ENCODE measurements at places on chromosomes 1 and 21. TPM values are rescaled to one million over a fixed set of nuclear protein-coding genes. Genes with fewer than 3 reads are reported as not detected.
A peak's percentile ranks its signal among the peaks of the same experiment; 100 is the strongest.

DNA sequence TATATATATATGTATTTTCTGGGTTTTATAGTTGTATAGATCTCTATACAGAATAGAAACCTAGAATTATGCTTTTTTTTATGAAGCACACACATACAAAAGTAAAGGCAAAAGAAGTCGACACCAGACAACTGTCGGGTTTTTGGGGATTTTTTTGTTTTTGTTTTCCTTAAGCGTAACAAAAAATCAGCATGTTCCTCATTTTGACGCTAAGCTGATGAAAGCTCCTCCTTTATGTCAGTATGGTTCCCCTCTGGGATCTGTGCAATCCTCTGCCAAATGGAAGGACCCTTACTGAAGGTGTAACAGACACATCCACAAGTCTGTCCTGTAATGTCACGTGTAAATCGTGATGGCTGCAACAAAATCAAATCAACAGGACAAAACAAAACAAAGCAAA, 226.2 kb downstream of the RHOU start:
- DNase-seq, result no peak

- no peak for DNase-seq
Observed at GRCh38 chr1:91059157-91059556, 37.3 kb upstream of the ZNF644 start.

- no peak for DNase-seq
Observed at GRCh38 chr1:109821831-109822745, 58.4 kb upstream of the EPS8L3 start.

- DNase-seq, result peak; percentile 23
Observed at GRCh38 chr21:42386034-42386591, 9.7 kb downstream of the TMPRSS3 start.

GRCh38 chr1:24909388-24909898, 20.6 kb downstream of the RUNX3 start:
- DNase-seq, result no peak

GRCh38 chr1:3071565-3072390, 2.8 kb downstream of the PRDM16 start:
- peak; percentile 77 for DNase-seq

The CCDC28B gene
- 7.2 TPM for total RNA-seq

- no peak for DNase-seq
Observed at GRCh38 chr1:62144238-62144831, 50.3 kb upstream of the L1TD1 start.

DNA sequence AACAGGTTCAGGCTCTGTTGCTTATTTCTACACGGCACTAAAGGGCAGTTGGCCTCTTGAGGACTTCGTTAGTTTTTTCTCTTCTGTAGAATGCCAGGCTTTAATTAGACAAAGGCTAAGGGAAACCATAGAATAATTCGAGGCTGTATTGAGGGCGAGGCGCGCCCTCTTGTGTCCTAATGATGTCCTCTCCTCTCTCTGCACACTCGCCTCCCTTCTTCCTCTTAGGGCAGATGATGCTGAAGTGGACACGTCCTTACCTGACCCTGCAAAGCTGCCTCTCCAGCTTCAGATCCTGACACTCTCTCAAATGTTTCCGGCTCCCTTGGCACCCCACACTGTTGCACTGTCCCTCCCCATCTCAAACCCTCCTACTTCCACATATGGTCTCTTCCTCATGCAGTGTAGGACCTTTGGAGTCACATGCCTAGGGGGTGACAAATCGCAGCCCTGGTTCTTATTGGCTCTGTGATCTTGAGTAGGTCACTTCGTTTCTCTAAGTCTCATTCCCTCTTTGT, 1.9 kb upstream of the ZSCAN20 start:
- DNase-seq, result peak; percentile 67

GRCh38 chr1:160149716-160150115, 1.7 kb upstream of the ATP1A4 start:
- DNase-seq, result no peak

GRCh38 chr1:30042438-30043147, 680.8 kb downstream of the MATN1 start:
- DNase-seq, result no peak

The TNFRSF14 gene
- 109 TPM for total RNA-seq

DNA sequence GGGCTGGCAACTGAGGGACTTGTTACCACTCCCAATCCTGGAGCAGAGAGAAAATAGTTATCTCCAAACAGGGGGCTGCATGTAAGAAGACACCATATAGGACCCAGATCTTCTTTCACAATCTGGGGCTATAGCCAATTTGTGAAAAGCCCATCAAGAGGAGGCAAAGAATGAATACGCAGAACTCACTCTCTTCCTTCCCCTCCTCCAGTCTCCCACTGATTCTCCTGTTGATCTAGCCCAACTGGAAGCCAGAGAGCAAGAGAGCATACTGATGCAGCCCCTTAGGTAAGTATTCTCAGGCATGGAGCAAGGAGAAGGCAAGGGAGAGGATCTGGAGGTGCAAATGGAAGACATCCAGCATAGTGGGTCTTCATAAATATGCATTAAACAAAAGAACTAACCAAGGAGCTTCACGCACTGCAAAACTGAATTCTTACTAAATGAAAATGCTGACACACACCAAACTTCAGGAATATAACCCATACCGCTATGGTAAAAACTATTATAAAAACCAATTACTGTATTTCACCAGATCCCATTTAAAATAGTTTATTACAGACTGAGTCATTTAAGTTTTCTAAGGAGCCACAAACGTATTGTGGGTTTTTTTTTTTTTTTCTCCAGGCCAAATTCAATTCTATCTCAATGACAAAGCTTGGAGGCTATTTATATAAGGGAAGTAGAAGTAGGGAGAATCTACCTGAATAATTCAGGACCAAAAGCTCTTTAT, 15.5 kb upstream of the HMGB4 start:
- DNase-seq, result no peak

The BLACAT1 gene
- 2.7 TPM for total RNA-seq

The MYBPH gene
- total RNA-seq, result 1.3 TPM

GRCh38 chr21:44482581-44483287, 27.4 kb downstream of the LRRC3 start:
- no peak for DNase-seq

- DNase-seq, result no peak
Observed at GRCh38 chr1:246631426-246631825, 65.2 kb downstream of the CNST start.

The TNFRSF18 gene
- total RNA-seq, result 1.1 TPM

- no peak for DNase-seq
Observed at GRCh38 chr1:3789421-3790300, 6.6 kb downstream of the LRRC47 start.

DNA sequence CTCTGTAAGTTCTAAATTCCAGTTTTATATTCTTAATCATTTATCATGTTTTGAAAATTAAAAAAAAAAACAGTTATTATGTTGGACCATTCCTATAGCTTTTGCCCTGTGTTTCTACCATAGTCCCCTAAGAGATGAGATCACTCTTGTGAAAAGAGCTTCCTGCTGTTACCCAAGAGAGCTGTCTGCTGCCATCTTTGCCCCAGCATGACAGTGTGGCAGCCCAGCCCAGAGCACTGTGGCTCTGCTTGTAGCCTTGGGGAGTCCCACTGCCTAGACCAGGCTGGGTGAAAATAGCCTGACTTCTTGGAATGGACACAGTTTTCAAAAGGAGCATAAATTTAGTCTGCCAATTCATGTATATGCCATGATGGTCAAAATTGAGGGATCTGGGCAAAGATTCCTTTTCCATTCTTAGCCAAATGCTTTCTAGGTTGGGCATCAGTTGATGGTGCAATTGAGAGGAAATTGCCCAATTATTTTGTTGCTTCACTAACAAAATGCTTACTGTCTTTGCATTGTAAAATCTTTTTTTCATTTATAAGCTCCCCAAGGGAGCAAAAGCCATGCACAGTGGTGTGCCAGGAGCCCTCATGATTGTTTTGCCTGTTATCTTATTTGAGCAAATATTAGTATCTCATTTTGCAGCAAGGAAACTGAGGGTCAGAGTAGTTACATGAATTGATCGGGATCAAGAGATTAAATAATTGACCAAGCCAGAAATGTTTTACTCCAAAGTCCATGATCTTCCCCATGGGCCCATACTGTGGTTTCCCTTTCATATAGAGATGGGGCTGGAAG, 72.8 kb downstream of the ETS2 start:
- no peak for DNase-seq

The PROK1 gene
- not detected for total RNA-seq

- DNase-seq, result no peak
Observed at GRCh38 chr1:177228693-177229065, 57.9 kb downstream of the BRINP2 start.

DNA sequence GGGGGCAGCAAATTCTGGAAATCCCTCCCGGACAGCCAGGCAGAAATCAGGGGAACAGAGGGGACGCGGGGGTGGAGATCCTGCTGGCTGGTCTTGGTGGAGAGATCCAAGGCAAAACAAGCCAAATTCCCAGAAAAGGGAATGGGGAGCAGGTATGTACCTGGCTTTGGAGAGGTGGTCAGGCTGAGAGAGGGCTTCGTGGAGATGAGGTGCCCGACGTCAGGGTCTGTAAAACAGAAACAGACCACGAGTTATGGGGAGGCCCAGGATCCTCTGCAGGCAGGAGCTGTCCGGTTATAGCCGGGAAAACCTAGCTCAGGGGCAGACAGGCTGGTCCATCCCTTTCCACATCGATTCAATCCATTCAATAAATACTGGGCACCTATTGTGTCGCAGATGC, 4.4 kb downstream of the CLEC20A start:
- no peak for DNase-seq

- no peak for DNase-seq
Observed at GRCh38 chr1:209659909-209660308, 7.7 kb upstream of the LAMB3 start.

- no peak for DNase-seq
Observed at GRCh38 chr21:15631342-15631741, 98.4 kb upstream of the USP25 start.

The CDK18 gene
- 19.7 TPM for total RNA-seq

GRCh38 chr1:58745666-58746065, 38.2 kb downstream of the JUN start:
- no peak for DNase-seq

DNA sequence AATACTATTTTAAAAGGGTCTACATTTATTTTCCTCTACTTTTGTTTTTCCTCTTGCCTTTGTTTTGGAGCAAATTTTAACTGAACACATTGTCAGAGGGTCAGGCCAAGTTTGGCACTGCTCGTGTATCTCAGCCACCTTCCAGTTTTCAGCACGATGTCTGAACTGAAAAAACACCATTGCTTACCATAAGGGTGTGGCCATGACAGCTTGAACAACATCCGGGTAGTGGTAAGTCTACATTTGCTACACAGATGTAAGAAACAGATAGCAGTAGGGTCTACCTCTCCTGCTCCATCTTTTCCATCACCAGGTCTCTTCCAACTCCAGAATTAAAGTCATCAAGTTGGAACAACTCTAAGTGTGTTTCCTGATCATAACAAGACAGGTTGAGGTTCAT, 4.2 kb downstream of the HIVEP3 start:
- DNase-seq, result no peak

- no peak for DNase-seq
Observed at GRCh38 chr21:18129526-18129925, 115.1 kb upstream of the CHODL start.

DNA sequence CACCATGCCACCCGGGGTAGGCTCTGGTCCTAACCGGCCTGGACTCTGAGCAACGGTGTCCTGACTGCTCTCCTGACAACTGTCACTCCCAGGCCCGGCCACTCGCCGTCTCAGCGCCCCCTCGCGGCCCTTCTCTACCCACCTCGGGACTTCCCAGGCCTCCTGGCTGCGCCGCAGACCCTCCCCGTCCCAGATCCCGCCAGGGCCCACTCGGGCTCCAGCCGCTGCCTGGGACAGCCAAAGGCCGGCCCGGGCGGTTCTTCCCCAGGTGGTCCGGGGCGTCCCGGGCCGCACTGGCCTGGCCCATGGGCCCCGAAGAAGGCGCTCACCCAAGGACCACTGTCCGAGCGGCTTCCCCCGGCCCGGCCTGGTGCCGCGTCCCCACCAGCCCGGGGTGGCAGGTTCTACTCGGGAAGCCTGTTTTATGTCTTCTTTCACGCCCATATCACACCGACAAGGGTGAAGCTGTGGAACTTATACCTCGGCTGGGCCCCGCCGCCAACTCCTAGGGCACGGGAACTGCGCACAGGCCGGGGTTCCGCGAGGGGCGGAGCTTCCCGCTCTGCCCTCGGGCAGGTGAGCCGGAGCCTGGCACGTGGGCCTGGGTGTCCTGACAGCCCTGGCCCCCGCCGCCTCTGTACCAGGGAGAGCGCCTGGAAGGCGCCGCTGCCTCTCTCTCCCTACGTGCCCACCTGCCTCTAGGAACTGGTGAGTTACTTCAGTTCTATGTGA, 138.3 kb downstream of the TTLL7 start:
- DNase-seq, result peak; percentile 49

GRCh38 chr1:173818459-173818858, 6.0 kb upstream of the DARS2 start:
- no peak for DNase-seq

- no peak for DNase-seq
Observed at GRCh38 chr1:156080863-156081179, 1.4 kb downstream of the MEX3A start.

The S100A8 gene
- 1,365 TPM for total RNA-seq

DNA sequence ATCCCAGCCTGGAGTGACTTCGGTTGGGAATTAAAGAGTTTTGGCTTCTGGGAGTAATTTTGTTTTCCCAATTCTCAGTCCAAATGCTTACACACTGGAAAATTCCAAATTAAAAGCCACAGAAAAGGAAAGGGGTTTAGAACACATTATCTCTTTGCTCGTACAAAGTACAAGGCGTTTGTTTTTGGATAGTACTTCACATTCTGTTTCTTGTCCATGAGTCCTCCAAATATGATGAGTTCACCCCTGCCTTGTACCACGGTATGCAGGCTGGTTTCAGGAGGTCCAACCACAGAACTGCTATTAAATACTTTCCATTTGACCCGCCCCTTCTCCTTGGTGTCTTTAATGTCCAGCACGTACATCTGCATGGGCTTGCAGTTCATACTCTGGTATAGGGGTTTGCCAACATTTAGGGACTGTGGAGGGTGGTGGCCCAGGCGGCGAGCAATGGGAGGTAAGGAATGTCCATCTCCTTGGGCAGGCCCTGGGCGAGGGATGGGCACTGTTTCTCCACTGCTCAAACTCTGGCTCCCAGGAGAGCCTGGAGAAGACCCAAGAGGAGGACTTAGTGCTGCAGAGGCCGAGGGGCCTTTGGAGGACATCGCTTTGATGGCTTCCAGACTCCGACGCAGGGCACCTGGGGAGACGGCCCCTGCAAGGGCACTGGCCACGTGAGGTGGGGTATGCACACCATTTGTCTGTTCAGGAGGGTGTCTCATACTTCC, 13.7 kb upstream of the CPLANE2 start:
- no peak for DNase-seq

Measured in left lung (tissue), 14 donors.